ENCODE measurements at places on chromosomes 7 and 10.

GRCh38 chr10:77392851-77393250 lies 244.8 kb downstream of the KCNMA1 start:
- peak; percentile 98 for DNase-seq

GRCh38 chr10:58237014-58237834 lies 30.5 kb downstream of the IPMK start:
- peak; percentile 89 for DNase-seq

- no peak for DNase-seq
These were observed 113.0 kb downstream of the DOCK1 start for GRCh38 chr10:127018298-127018650.

- DNase-seq: no peak
These were observed 82.8 kb downstream of the GATA3 start for GRCh38 chr10:8137272-8137681.

- no peak for DNase-seq
These were observed 19.5 kb upstream of the FAM180A start for GRCh38 chr7:135768064-135768463.

- no peak for DNase-seq
These were observed 15.6 kb upstream of the KLF6 start for GRCh38 chr10:3800586-3800985.

GRCh38 chr10:110501142-110501937 lies 3.6 kb downstream of the DUSP5 start:
- DNase-seq: peak; percentile 97

GRCh38 chr7:252981-253380 lies 37.0 kb upstream of the FOXL3 start:
- DNase-seq: no peak

GRCh38 chr10:6473430-6473829 lies 106.6 kb downstream of the PRKCQ start:
- no peak for DNase-seq

- DNase-seq: peak; percentile 87
These were observed 78.6 kb upstream of the C10orf90 start for GRCh38 chr10:126749015-126749655.

- peak; percentile 80 for DNase-seq
These were observed 14.6 kb downstream of the STX1A start for GRCh38 chr7:73704640-73705550.

DNA sequence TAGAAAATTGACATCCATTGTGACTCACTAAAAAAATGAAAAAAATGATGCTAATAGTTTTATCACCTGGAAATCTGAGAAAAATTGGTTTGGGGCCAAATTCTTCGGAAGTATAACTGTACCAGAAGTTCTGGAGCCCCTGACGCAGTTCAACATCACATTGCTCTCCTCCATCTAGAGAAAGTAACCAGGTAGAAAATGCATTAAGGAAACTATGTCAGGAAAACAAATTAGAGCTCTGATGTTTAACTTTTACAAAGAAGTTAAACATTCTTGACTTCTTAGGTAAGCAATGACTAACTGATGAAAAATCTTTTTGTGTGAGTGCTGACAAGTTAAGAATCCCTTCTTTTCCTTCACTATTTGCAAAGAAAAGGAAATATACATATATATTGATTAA lies 61.1 kb upstream of the TMEM196 start:
- DNase-seq: no peak

DNA sequence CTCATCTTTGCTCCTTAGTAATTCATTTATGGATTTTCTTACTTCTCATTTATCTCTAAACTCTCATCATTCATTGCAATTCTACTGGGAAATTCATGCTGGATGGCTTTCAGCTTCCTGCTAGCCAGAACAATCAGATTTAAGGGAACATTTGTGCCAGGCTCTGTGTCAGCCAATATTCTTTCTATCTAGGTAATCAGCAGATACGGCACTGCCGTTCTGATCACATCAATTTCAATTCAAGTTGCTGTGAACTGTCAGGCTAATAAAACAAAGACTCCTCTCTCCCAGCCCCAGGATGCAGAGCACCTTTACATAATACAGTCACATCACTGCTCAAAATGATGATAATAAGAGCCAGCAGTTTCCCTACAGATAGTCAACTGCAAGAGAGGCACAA lies 468.3 kb downstream of the SORCS1 start:
- DNase-seq: no peak

DNA sequence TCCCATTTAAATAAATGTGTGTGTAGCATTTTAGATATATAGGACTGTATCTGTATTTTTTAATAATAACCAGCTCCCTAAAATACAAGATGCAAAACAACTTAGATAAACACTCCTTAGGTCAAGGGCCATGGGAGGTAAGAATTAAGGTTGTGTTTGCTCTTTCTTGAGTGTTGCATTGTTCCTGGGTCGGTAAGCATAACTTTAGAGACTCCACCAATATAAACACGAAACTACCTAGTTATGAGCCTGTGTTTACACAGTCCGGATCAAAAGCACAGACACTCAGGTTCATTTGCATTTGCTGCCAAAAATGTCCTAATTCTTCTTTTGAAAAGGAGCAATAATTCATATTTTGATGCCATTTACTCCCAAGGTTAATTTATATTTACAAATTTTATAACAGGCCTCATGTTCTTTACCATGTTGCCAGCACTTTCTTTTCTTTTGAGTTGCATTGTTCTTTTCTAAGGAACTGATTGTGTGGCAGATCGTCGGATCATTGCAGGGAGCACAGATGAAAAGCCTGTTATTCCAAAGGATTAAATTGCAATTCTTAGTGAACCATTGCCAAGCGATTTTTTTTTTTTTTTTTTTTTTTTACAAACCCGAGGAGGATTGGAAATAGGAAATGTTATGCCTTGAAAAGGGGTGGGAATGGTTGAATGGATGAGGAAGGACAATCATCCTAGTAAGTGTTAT lies 45.8 kb upstream of the GLCCI1 start:
- DNase-seq: no peak

- no peak for DNase-seq
These were observed 160.1 kb downstream of the COL28A1 start for GRCh38 chr7:7375538-7375937.

- no peak for DNase-seq
These were observed 69.0 kb upstream of the NPVF start for GRCh38 chr7:25297278-25297677.

DNA sequence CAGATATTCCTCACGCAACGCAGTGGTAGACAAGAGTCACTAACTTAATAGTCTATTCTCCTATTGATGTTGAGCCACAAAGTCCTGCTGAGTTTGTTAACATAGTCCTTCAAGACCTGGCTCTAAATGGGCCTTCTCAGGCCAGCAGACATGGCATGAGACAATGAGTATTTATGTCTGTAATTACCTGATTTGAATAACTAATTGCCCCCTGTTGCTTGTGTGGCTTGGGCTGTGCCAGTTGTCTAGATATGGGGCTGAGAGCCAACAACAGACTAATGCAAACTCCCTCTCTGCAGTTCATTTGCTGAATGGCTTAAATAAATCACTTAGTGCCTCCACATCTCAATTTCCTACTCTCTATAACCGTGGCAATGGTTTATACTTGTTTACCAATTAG lies 65.5 kb upstream of the VWC2 start:
- no peak for DNase-seq

DNA sequence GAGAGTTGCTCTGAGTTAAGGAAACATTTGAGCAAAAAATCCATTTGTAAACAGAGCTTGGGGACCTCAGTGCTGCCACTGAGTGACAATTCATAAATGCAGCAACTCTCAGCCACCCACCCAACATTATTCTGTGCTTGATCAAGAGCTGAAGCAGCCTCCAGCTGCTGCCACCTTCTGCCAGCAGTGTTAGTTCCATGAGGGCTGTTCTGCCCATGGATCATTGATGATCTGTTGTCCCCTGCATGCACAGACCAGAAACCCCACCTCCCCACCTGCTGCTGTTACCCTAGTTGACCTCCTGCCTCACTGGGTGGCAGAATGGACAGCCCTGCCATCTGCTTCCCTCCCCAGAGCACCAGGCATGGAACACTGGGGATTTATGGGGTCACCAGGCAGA lies 305.4 kb downstream of the KCNMA1 start:
- DNase-seq: no peak

- no peak for DNase-seq
These were observed 58.6 kb downstream of the SND1 start for GRCh38 chr7:127710635-127711034.

- no peak for DNase-seq
These were observed 13.0 kb downstream of the ADCYAP1R1 start for GRCh38 chr7:31065021-31065593.

GRCh38 chr10:79286318-79286951 lies 60.8 kb upstream of the PPIF start:
- no peak for DNase-seq

- no peak for DNase-seq
These were observed 123.7 kb downstream of the LCOR start for GRCh38 chr10:96955794-96956193.

DNA sequence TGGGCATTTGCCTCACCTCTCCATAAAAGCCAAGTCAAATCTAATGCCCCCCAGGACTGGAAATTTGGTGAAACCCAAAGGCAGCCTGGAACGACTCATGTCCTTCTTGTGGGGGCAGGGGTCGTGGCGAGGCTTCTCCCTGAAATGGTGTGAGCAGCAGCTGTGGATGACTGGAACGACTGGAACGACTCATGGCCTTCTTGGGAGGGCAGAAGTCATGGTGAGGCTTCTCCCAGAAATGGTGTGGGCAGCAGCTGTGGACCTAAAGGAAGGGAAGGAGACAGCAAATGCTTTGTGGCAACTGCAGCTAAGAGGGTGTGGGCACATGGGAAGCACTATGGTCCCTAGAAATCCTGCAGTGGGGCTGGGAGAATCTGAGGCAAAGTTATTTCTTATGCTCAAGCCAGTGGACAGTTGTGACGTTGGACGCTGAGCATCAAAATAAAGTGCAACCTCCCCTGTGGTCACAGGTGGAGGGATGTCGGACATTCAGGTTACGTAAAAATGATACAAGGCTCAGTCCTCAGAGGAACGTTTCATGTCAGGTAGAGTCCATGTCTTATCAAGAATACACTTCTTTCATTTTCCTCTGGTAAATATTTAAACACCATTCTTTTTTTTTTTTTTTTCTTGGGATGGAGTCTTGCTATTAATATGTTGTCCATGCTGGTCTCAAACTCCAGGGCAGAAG lies 107.0 kb upstream of the KIF5B start:
- DNase-seq: peak; percentile 59

DNA sequence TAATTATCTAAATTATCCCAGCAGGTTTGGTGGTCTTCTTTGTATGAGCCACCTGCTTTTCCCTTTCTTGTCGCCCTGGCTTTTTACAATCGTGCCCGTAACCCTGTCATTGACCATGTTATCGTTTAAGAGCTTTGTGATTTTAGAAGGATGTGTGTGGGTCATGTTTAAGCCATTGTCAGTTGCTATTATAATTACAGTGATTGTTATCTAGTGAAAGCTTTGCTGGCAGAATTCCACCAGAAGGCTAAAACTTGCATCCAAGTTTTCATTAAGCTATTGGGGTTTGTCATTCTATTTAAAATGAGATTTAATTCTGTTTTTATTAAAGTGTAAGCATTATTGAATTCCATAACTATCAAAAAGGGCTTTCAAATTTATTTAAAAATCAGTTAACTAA lies 354.2 kb upstream of the TMEM229A start:
- DNase-seq: no peak

DNA sequence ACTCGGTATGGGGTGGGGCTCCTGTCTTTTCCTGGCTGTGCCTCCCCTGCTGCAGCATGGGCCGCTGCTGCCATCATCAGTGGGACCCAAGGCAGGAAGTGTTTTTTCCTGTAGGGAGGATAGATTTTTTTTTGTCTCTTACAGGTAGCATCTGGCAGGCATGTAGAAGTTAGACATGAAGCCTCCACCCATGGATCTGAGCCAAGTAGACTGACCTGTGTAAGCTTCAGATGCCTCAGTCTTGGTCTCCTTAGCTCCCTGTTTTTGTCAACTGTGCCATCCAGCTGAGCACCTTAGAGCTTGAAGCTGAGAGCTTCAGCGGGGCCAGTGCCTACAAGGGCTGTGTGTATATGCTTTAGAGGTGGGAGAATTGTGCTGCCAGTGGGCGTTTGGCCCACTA lies 93.5 kb downstream of the AUTS2 start:
- DNase-seq: no peak

- DNase-seq: peak; percentile 60
These were observed 137.9 kb downstream of the GLI3 start for GRCh38 chr7:42099066-42099465.

GRCh38 chr7:16187131-16187530 lies 234.2 kb downstream of the CRPPA start:
- no peak for DNase-seq

DNA sequence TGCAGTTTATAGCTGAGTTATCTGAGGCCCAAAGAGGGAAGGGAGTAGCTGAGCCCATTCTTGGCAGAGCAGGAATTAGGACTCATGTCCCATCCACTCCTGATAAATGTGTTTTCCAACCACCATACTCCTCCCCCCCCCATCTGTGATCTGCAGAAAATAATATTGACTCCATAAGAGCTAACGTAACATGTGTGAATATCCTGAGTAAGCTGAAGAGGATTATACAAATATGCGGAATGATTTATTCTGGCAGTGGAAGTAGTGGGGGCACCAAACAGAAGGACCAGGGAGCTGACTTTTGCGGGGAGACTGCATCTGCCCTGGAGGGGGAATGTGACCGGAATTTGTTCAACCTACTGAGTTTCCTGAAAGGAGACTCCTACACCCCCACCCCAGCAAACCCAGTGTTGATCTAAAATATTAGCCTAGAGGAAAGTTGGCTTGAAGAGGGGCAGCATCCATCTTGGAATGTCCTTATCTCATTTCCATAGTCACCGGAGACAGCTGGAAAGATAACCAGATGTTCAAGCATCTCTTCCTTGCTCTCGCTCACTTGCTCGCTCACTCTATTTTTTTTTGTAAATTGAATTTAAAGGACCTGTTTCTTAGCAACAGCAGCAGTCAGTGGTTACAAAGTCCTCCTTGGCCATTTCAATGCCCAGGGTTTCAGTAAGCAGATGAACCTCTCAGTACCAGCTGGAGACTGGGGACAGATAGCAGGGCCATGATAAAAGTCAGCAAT lies 114.7 kb downstream of the RPS24 start:
- DNase-seq: no peak

- DNase-seq: no peak
These were observed 120.4 kb upstream of the TARP start for GRCh38 chr7:38393874-38394273.

DNA sequence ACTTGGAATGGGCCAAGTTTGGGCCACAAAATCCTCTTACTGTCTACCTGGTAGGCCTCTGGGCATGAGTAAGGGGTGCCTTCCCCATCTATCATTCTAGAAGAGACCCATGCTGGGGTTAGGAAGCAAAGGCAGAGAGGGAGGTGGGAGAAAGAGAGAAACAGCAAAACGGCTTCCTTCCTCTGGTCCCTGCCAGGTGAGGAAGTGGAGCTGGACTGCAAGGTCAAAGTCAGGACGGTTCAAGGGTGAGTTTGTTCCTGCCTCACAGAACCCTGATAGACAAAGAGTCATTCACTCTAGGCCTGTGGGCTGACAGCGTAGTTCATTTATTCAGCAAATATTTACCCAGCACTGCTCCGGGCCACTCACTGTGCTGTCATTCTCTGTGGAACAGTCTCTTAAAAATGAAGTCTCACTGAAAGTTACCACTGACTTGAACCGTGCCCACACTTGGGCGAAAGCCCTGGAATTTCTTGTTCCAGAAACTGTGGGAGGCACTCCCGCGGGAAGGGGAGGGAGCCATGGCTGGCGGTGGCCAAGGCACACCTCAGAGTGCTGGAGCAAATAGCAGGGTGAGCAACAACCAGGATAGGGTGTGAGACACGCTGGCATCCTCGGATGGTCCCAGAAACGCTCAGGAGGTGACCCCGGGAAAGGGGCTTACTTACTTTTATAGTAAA lies 26.2 kb upstream of the ECHDC3 start:
- DNase-seq: no peak

- no peak for DNase-seq
These were observed 18.5 kb downstream of the SHH start for GRCh38 chr7:155793720-155794119.

All from fibroblast of mammary gland (primary cell).